ENCODE measurements at places on chromosomes 4 and X.

GRCh38 chr4:19259920-19260319, 991.8 kb upstream of the SLIT2 start:
- DNase-seq = no peak

DNA sequence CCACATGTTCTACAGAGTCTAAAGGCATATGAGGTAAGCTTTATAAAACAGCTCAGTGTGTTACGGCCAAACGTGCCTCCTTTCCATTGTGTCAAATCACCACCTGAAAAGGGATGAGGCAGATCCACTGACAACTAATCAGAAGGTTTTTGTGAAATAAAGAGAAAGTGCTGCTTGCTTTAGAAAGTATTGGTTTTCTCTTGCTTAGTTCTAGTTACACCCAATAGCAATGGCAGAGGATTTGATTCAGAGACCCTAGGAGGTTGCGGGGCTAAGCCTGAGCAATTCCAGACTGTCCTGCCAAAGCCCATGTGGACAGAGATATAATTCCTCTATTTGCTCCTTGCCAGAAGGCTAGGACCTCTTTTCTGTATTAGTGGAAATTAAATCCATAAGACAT, 125.5 kb downstream of the SPRY1 start:
- DNase-seq = no peak

DNA sequence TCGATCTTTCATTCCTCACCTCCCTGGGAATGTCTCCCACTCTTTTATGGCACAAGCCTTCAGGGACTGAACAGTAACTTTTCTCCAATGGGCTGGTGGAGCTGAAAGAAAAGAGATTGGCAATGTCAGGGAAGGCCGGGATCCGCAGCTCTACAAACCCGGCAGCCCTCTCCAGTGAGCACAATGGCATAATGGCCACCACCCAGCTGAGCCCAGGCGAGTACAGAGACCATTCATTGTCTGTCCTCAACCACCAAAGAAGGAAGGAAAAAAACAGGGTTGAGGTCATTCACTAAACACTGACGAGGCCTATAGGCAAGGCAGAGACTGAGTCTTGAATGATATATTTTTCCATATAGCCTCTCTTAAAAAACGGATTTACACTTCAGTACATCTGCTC, 3.6 kb downstream of the GEMIN8 start:
- no peak for DNase-seq

- DNase-seq = no peak
These were observed 39.7 kb downstream of the PTPN13 start for GRCh38 chr4:86633854-86634253.

DNA sequence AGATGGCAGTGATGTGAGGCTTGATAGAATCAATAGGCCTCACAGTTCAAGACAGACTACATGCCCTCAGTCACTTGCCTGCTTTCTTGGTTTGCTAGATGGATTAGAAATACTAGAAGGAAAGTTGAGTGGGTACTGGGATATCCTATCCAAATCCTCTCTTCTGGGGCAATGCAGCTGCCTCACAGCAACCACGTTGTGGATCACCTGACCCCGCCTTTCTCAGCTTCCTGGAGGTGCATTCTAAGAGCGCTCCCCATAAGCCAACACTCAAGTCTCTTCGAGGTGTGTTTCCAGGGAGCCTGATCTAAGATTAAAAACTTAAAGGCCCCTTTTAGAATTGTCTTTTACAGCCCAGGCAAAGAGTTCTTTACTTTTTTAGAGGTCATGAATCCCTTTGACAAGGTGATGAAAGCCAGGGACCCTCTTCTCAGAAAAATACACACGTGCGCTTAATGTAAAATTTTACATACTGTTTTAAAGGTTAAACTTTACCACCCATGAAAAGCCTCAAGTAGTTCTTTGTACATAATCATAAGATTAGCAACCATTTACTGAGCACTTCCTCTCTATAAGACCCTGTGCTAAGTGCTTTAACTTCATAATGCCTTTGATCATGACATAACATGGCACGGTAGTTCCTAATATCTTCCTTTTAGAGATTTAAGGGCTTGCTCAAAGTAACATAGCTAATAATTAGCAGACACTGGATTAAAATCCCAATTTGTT, 840 bp upstream of the RPL34 start:
- DNase-seq = no peak

GRCh38 chr4:30696191-30696590, 24.0 kb upstream of the PCDH7 start:
- no peak for DNase-seq

DNA sequence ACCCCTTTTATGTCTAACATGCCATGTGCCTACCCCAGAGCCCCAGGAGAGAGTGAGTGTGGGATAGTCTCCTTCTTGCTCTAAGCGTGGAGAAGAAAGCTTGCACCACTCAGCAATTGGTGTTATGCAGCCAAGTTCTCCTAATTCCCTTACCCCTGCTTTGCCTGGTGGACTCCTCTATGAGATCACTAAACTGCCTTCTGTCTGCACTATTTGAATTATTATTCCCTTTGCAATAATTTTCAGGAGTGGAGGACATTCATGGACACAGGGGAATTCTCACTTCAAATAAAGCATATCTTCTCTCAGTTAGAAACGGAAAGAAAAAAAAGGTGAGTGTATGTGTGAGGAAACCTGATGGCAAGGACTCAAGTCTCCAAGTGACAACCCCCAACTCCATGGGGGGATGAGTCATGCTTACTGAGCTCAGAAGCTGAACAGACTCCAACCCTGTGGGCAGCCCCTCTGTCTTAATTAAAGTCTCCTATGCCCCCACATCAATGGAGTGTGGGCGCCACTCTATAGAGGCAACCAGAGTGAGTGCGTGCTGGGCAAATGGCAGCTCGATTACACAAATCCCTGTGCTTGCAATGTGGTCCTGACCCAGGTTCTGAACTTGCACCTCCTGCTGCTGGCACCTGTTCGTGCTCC, 381.9 kb downstream of the RAB28 start:
- DNase-seq = no peak

DNA sequence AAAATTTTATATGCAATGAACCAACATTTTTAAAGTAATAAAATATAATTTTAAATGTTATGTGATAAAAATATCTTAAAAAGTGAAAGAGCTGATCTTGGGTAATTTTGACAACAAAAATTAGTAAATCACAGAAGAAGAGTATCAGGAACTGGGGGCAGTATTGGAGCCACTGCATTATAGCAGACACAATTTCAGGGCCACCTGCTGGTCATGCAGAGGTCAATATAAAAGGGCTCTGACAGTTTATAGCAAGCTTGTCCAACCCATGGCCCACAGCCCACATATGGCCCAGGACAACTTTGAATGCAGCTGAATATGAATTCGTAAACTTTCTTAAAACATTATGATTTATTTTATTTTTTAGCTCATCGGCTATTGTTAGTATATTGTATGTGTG, 13.0 kb upstream of the LEF1 start:
- no peak for DNase-seq

DNA sequence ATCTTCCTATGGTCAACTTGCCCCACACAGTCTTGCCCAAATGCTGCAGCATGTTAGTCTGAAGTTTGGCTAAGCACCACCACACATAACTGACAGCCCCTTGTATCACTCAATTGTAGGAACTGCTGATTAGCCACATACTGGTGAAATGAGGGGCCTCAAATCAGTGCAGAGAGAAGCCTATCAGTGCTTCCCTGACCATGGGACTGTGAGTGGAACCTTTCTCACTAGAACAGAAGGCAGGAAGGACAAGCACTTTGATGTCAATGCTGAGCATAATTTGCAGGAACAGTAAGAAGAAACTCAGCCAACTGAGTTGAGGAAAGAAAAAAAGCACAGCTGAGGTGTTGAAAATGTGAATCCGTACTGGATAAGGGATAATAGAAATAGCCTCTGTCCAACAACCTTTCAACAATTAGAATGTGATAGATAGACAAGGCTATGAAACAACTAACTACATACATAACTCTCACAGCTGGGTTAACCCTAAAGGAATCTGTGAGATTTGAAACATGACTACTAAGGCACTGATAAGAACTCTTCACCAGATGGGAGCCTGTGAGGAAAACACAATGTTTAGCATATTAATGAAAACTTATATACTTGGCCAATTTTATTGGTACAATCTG, 136.6 kb upstream of the SH3RF1 start:
- DNase-seq = no peak

GRCh38 chrX:4708970-4709760, 995.7 kb upstream of the PRKX start:
- DNase-seq = no peak

GRCh38 chr4:154564311-154564710, 1.5 kb downstream of the FGB start:
- DNase-seq = peak; percentile 9

- no peak for DNase-seq
These were observed 510.4 kb downstream of the ANKRD50 start for GRCh38 chr4:124202099-124202498.

DNA sequence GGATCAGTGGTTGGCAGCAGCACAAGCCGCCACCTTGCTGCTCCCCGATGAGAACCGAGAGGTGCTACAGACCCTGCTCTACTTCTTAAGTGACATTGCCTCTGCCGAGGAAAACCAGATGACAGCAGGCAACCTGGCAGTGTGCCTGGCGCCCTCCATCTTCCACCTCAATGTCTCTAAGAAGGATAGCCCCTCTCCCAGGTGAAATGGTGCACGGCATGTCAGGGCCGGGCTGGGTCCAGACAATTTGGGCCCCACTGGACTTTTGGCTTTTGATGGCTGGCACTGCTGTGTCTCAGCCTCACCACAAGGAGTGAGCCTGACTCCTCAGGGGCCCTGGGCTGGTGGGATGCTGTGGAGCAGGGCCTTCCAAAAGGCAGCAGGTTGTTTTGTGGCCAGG, 74.1 kb downstream of the STARD8 start:
- DNase-seq = no peak

GRCh38 chrX:105515561-105515960, 295.1 kb upstream of the TEX13A start:
- no peak for DNase-seq
